ENCODE measurements at places on chromosomes 4 and X. TPM values are rescaled to one million over a fixed set of nuclear protein-coding genes. Genes with fewer than 3 reads are reported as not detected.

MTM1 gene
- 7.6 TPM for total RNA-seq

SSX3 gene
- total RNA-seq, result not detected

SCFD2 gene
- 12.4 TPM for total RNA-seq

NLGN3 gene
- 11.7 TPM for total RNA-seq

CISD2 gene
- 36.2 TPM for total RNA-seq

C4orf50 gene
- total RNA-seq, result 0.17 TPM

PPP2R2C gene
- total RNA-seq, result 9.4 TPM

TSPAN6 gene
- total RNA-seq, result 50.5 TPM

ARMCX4 gene
- 13.9 TPM for total RNA-seq

MAP7D2 gene
- 0.57 TPM for total RNA-seq

BGN gene
- 3.2 TPM for total RNA-seq

JCHAIN gene
- 0.32 TPM for total RNA-seq

TMEM255A gene
- total RNA-seq, result 0.61 TPM

CCNA2 gene
- 81.1 TPM for total RNA-seq

CLDN24 gene
- total RNA-seq, result not detected

MAPK10 gene
- 4.6 TPM for total RNA-seq

RWDD4 gene
- 15.6 TPM for total RNA-seq

GPRASP1 gene
- 2.0 TPM for total RNA-seq

NXF2B gene
- 0.18 TPM for total RNA-seq

HMX1 gene
- 10.0 TPM for total RNA-seq

PRDX4 gene
- total RNA-seq, result 142 TPM

CYLC1 gene
- total RNA-seq, result not detected

SOD3 gene
- 4.1 TPM for total RNA-seq

DCUN1D4 gene
- total RNA-seq, result 33.3 TPM

AMTN gene
- total RNA-seq, result not detected

DGKK gene
- 2.9 TPM for total RNA-seq

TMEM187 gene
- total RNA-seq, result 12.3 TPM

BEX2 gene
- 32.8 TPM for total RNA-seq

USP26 gene
- 0.11 TPM for total RNA-seq

CEP44 gene
- 19.8 TPM for total RNA-seq

MAGEB1 gene
- 0.22 TPM for total RNA-seq

CLDN22 gene
- not detected for total RNA-seq

SMAD1 gene
- total RNA-seq, result 14.1 TPM

HSD17B13 gene
- total RNA-seq, result 0.25 TPM

SLC49A3 gene
- 5.8 TPM for total RNA-seq

HERC6 gene
- 4.1 TPM for total RNA-seq

COX7B2 gene
- not detected for total RNA-seq

BEX3 gene
- total RNA-seq, result 263 TPM

PAK3 gene
- 4.8 TPM for total RNA-seq

PSAPL1 gene
- not detected for total RNA-seq

TEX13B gene
- 3.4 TPM for total RNA-seq

SLC38A5 gene
- 34.6 TPM for total RNA-seq

NPY5R gene
- 4.5 TPM for total RNA-seq

MAGEA3 gene
- 1.8 TPM for total RNA-seq

ZCCHC4 gene
- 13.6 TPM for total RNA-seq

CYTL1 gene
- 7.1 TPM for total RNA-seq

Measured in WTC11 (cell line).